Upper lobe of right lung (tissue), 1 donor: ENCODE measurements at places on chromosomes 16 and 17. TPM values are rescaled to one million over a fixed set of nuclear protein-coding genes. Genes with fewer than 3 reads are reported as not detected.

GRCh38 chr16:79571903-79572535 lies 28.5 kb downstream of the MAF start:
- DNase-seq, result no peak

The CRISPLD2 gene
- 61.9 TPM for total RNA-seq

The TMIGD1 gene
- not detected for total RNA-seq

The CCDC40 gene
- 3.5 TPM for total RNA-seq

DNA sequence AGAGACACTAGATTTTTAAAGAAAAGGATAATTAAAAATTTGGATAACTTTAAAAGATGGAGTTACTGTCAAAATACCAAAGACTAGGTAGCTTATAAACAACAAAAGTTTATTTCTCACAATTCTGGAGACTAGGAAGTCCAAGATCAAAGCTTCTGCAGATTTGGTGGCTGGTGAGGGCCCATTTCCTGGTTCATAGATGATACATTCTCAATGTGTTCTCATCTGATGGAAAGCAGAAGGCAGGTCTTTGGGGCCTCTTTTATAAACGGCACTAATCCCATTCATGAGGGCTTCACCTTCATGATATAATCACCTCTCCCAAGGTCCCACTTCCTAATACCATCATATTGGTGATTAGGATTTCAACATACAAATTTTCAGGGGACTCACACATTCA lies 33.7 kb downstream of the NLK start:
- DNase-seq, result no peak

DNA sequence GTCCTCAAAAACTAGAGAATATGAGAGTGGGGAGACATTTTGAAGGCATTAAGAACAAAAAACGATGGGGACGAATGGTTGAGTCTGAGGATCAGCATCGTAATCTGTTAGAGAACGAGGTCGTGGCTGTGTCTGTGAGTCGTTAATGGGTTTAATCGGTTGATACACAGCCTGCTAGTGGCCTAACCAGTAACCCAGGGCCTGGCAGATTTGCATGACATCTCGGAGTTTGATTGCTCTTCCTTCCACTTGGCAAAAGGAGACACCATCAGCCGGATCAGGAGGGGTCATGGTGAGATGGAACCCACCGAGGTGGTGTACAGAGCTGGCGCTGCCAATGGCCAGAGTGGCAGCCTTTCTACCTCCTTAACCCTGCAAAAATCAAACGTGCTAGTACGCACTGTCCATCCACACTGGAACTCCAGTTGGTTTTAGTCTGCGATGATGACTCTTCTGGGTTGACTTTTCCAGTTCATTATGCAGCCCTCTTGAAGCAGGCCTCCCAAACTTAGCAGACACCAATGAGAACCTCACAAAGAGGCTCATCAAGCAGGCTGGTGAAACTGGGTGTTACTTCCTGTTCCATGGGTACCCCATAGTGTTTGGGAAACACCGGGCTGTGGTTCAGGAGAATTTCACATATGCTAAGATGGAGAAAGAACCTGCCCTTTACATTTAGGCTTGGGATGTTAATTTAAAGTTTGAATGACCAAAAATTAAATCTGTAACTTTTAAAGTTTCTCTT lies 4.1 kb downstream of the HS3ST3B1 start:
- no peak for DNase-seq

GRCh38 chr17:80718428-80718827 lies 173.8 kb downstream of the RPTOR start:
- DNase-seq, result no peak

The SUMO2 gene
- total RNA-seq, result 316 TPM
